ENCODE measurements at places on chromosomes 7 and 10. TPM values are rescaled to one million over a fixed set of nuclear protein-coding genes. Genes with fewer than 3 reads are reported as not detected.

The OR2A1 gene
- total RNA-seq = not detected

The LIPN gene
- total RNA-seq = not detected

The PPP1R9A gene
- total RNA-seq = 3.8 TPM

The TUBB8 gene
- not detected for total RNA-seq

The KCNMA1 gene
- 69.4 TPM for total RNA-seq

The PLXDC2 gene
- 0.06 TPM for total RNA-seq

The CC2D2B gene
- total RNA-seq = not detected

The ZC3HAV1L gene
- 7.4 TPM for total RNA-seq

The BUB3 gene
- total RNA-seq = 174 TPM

The HOXA11 gene
- 0.70 TPM for total RNA-seq

The PPP1R3C gene
- 16.0 TPM for total RNA-seq

The WASHC2A gene
- total RNA-seq = 12.4 TPM

The STOX1 gene
- total RNA-seq = 0.65 TPM

The VIPR2 gene
- 0.03 TPM for total RNA-seq

The ANKRD7 gene
- 0.41 TPM for total RNA-seq

The RBP4 gene
- total RNA-seq = 10.4 TPM

The PLAC9 gene
- not detected for total RNA-seq

The INSYN2A gene
- total RNA-seq = 2.3 TPM

The ACSL5 gene
- total RNA-seq = 0.30 TPM

The CLCN1 gene
- not detected for total RNA-seq

The MYL10 gene
- not detected for total RNA-seq

The DLX6 gene
- total RNA-seq = not detected

The PDZD7 gene
- 0.67 TPM for total RNA-seq

The AGBL3 gene
- total RNA-seq = 0.55 TPM

The CFAP46 gene
- 1.5 TPM for total RNA-seq

The RELN gene
- total RNA-seq = 0.01 TPM

The EGR2 gene
- total RNA-seq = 0.52 TPM

The SND1 gene
- 107 TPM for total RNA-seq

The LIPF gene
- total RNA-seq = not detected

The SLC39A12 gene
- not detected for total RNA-seq

The METTL27 gene
- total RNA-seq = 9.8 TPM

The CYP26A1 gene
- 3.0 TPM for total RNA-seq

The ASZ1 gene
- total RNA-seq = not detected

The ABCF2 gene
- 61.3 TPM for total RNA-seq

The SCD gene
- 136 TPM for total RNA-seq

The NPFFR1 gene
- total RNA-seq = not detected

The PDE1C gene
- 3.8 TPM for total RNA-seq

The HMX2 gene
- total RNA-seq = not detected

The CELF2 gene
- total RNA-seq = 0.16 TPM

The XRCC2 gene
- 3.3 TPM for total RNA-seq

The ANKRD61 gene
- total RNA-seq = 0.53 TPM

The ICA1 gene
- 0.86 TPM for total RNA-seq

The CFAP69 gene
- 3.3 TPM for total RNA-seq

The IL2RA gene
- not detected for total RNA-seq

The STK31 gene
- 0.80 TPM for total RNA-seq

The DNAH11 gene
- total RNA-seq = 0.14 TPM

The ZNF511 gene
- total RNA-seq = 68.8 TPM

The FAM204A gene
- total RNA-seq = 45.6 TPM

The PON1 gene
- 0.64 TPM for total RNA-seq

The TCAF2 gene
- 0.84 TPM for total RNA-seq

The CDH23 gene
- 3.4 TPM for total RNA-seq

The UROS gene
- 60.2 TPM for total RNA-seq

The KNDC1 gene
- 1.4 TPM for total RNA-seq

The MBL2 gene
- total RNA-seq = not detected

The ANKRD30A gene
- total RNA-seq = 0.31 TPM

The SH2D4B gene
- total RNA-seq = 0.10 TPM

The GPR15LG gene
- total RNA-seq = not detected

The NPY4R gene
- 38.2 TPM for total RNA-seq
